ENCODE measurements at places on chromosomes 11 and 22.

DNA sequence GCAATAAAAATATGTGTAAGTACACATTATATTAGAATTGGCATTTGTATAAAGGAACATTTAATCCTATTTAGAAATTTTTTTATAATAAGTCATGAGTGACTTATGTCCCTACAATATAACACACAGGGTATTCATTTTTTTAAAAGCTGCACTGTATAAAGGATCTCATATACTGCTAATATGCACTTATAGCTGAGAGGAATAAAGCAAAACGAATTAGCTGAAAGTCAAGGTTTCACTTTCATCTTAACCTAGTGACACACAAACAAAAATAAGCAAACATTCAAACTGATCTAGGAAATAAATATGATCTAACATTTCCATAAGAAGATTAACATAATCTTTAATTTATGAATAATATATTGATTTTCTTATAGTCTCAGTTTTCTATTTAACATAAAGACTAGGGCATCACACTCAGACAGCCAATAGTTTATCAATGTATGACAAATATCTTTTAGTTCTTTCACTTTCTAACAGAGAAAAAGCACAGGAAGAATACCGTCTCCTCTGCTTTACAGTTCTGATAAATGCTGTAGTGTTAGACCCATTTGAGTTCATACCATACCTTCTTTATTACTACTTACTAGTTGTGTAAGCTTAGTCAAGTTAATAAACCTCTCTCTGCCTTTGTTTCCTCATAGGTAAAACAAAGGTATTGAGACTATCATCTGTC lies 42.9 kb downstream of the DCDC1 start:
- DNase-seq, result no peak

DNA sequence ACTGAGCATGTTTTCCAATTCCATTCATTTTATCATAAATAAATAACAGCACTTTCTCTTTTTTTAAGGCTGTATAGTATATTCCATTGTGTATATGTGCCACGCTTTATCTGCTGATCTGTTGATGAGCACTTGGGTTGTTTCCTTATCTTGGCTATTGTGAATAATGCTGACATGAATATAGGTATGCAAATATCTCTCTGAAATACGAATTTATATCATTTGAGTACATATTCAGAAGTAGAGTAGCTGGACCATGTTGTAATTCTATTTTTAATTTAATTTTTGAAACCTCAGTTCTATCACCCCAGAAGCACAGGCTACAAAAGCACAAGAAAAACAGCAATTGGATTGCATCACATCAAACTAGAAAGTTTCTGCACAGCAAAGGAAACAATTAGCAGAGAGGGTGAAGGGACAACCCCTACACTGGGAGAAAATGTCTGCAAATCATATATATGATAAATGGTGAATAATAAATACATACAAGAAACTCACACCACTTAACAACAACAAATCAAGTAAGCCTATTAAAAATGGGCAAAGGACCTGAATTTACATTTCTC lies 43.4 kb downstream of the XKR3 start:
- DNase-seq, result no peak

DNA sequence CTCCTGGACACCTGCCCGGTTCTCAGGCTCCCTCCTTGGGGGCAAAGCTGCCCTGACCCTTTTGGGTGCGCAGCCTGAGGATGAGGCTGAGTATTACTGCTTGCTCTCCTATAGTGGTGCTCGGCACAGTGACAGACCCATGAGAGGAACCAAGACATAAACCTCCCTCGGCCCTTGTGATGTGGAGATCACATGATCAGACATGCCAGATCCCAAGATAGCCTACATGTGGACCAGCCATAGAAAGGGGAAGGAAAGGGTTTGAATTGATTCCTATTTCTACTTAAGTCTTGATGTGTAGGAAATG lies 125.3 kb downstream of the VPREB1 start:
- DNase-seq, result no peak

DNA sequence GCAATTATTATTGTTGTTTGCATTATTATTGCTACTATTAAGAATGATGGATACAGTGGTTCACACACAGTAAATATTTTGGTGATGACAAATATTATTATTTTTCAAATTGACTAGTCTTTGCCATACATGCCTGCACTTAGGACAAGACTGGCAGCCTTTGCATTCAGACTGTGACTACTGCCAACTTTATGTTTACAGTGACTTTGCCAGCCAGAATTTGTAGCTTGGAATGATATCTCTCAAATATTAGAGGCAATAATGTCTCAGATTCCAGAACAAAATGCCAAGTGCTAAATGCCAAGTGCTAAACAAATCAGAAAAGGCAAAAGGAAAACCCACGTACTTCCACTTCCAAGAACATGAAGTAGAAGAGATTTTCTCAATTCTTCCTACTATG lies 823.1 kb downstream of the DLG2 start:
- DNase-seq, result no peak

DNA sequence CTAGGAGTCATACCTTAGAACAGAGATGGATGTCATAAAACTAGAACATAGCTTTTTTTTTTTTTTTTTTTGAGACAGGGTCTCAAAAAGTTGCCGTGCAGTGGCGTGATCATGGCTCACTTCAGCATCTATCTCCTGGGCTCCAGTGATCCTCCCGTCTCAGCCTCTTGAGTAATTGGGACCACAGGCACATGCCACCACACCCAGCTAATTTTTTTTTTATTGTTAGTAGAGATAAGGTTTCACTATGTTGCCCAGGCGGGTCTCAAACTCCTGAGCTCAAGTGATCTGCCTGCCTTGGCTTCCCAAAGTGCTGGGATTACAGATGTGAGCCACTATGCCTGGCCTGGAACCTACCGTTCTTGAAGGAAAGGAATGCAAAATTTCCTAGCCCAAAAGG lies 8.8 kb upstream of the CEP295 start:
- no peak for DNase-seq
